ENCODE measurements at places on chromosomes 6 and 20. TPM values are rescaled to one million over a fixed set of nuclear protein-coding genes. Genes with fewer than 3 reads are reported as not detected.

SLC35F1 gene
- total RNA-seq: 0.03 TPM

FAXC gene
- 7.3 TPM for total RNA-seq

DNPH1 gene
- total RNA-seq: 99.4 TPM

ZNF334 gene
- total RNA-seq: not detected

LY6G5B gene
- total RNA-seq: 3.6 TPM

PSMB9 gene
- 18.0 TPM for total RNA-seq
